ENCODE measurements at places on chromosomes 7 and 10. TPM values are rescaled to one million over a fixed set of nuclear protein-coding genes. Genes with fewer than 3 reads are reported as not detected.

- H3K36me3 ChIP-seq, result no peaks in the 10 kb centered on the region
- H3K27me3 ChIP-seq, result no peaks in the 10 kb centered on the region
- no peak overlapping the region for H3K4me3 ChIP-seq
- no peak for DNase-seq
Measured at GRCh38 chr10:96324447-96324846, 20.2 kb downstream of the DNTT start.

DNA sequence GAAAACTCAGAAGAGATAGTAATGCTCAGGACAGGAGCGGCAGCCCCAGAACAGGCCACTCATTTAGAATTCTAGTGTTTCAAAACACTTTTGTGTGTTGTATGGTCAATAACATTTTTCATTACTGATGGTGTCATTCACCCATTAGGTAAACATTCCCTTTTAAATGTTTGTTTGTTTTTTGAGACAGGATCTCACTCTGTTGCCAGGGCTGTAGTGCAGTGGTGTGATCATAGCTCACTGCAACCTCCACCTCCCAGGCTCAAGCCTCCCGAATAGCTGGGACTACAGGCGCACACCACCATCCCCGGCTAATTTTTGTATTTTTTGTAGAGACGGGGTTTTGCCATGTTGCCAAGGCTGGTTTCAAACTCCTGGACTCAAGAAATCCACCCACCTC lies 65.9 kb upstream of the CAPZA2 start:
- no peak for DNase-seq
- no peak overlapping the region for H3K27ac ChIP-seq
- no peaks in the 10 kb centered on the region for H3K36me3 ChIP-seq
- H3K27me3 ChIP-seq, result no peaks in the 10 kb centered on the region
- no peaks in the 10 kb centered on the region for H3K4me1 ChIP-seq
- H3K4me3 ChIP-seq, result no peak overlapping the region

DNA sequence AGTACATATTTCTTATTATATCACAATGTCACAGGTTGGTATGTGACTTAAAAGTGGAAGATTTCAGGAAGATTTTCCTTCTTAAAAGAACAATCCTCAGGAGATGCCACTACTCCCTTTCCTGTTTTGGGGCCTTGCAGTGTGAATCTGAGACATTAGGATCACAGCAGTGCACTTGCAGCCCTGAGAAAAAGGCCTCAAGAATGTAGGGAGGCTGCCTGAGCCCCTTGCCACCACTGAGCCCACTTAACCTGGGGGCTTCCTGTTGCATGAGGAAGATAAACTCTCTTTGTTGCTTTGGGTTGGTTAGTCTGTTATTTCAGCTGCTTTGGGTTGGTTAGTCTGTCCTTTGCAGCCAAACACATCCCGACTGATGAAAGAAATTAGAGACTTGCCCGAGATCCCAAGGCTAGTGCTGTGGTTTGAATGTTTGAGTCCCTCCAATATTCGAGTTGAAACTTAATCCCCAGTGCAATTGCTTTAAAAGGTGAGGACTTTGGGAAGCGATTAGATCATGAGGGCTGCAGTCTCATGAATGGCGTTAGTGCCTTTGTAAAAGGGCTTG lies 151.3 kb upstream of the SP4 start:
- H3K27ac ChIP-seq, result no peak overlapping the region
- DNase-seq, result no peak
- no peak overlapping the region for H3K4me3 ChIP-seq
- no peaks in the 10 kb centered on the region for H3K36me3 ChIP-seq
- no peaks in the 10 kb centered on the region for H3K4me1 ChIP-seq
- no peaks in the 10 kb centered on the region for H3K27me3 ChIP-seq

DNA sequence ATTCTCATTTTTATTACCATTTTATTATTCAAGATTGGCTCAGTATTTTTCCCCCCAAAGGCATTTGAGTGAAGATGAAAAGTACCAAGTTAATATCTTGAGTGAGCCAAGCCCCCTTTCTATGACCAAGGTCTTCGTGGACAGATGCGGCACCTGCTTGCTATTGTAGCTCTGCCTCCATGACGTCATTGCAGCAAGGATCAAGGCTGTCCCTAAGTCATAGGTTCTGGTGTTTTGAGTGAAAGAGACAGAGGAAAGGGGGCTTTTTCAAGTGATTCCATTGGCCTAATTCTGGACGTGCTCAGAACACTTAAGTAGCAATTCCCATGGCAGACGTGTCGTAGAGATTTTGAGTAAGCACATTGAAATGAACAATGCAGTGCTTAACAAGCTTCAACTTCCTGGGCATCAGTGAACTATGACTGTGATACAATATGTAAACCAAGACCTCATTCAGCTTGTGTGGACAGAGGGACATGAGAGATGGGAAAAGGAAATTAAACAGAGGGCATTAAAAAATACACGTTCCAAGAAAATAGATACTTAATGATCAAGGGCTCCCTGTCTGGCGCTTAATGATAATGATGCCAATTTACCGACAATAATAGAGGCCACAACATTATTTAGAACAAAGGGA lies 248.7 kb upstream of the NPVF start:
- no peak for DNase-seq
- no peaks in the 10 kb centered on the region for H3K27me3 ChIP-seq
- H3K36me3 ChIP-seq, result no peaks in the 10 kb centered on the region
- H3K4me1 ChIP-seq, result no peaks in the 10 kb centered on the region
- H3K27ac ChIP-seq, result no peak overlapping the region

DNA sequence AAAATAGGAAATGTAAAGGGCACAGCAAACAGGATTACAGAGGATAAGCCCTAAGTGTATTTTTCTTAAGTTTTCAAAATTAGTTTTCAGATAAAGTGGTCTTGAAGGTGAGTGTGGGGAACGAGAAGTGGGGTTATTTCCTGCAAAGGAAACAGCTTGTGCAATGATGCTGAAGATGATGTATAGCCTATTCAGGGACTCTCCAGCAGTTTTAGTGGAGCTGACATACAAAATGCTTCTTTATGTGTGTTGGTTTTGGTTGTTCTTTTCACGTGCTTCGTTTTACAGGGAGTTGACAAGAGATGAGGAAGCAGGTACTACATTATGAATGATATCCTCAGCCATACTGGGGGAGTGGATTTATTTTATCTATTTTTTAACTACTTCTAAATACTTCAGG lies 20.5 kb downstream of the CASD1 start:
- no peaks in the 10 kb centered on the region for H3K27me3 ChIP-seq
- DNase-seq, result no peak
- H3K4me3 ChIP-seq, result no peak overlapping the region

DNA sequence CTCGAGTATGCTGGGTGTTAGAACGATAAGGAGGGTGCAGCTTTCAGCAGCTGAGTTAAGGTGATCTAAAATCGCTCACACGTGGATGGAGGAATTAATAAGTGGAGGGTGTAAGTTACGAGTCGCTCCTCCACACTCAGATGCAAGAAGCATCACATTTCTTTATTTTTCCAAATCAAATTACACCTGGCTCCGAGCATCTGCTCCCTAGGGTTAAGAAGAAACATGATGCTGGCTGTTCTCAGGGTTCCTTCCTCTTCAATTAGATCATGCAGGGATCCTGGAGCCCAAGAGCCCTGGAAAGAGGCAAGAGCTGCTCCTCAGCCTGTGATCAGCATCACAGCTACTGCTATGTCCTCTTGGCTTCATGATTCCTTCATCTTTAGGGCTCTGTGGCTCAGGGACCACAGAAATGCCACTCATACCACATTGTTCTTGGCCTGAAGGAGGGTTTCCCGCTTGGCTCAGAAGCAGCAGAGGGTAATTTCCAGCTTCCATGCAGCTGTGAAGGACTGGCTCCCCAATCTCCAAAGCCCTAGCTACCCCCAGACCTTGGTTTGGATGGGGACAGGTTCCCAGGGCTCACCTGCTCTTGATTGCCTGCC lies 235.9 kb upstream of the ZNF32 start:
- H3K4me1 ChIP-seq, result no peaks in the 10 kb centered on the region
- no peaks in the 10 kb centered on the region for H3K27me3 ChIP-seq
- no peak overlapping the region for H3K27ac ChIP-seq

DNA sequence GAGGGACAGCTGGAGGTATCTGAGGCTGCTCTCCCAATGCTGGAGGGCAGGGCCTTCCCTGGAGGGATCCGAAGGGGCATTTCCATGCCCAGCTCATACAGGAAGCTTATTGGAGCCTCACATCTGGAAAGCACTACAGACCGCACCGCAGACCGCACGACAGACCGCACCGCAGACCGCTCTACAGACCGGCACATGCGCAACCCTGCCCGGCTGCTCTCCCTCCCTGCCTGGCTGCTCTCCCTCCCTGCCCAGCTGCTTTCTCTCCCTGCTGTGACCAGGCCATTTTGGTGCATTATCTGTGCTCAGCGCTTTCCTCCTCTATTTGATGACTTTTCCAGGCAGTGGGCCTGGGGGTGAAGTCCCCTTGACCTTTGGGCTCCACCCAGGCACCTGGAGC lies 39.6 kb upstream of the EN2 start:
- H3K4me1 ChIP-seq, result no peaks in the 10 kb centered on the region
- H3K27me3 ChIP-seq, result no peaks in the 10 kb centered on the region
- H3K27ac ChIP-seq, result no peak overlapping the region
- no peak overlapping the region for H3K4me3 ChIP-seq
- H3K36me3 ChIP-seq, result no peaks in the 10 kb centered on the region

- no peak for DNase-seq
- H3K27me3 ChIP-seq, result no peaks in the 10 kb centered on the region
- H3K27ac ChIP-seq, result no peak overlapping the region
- H3K36me3 ChIP-seq, result no peaks in the 10 kb centered on the region
- H3K4me1 ChIP-seq, result no peaks in the 10 kb centered on the region
- no peak overlapping the region for H3K4me3 ChIP-seq
Measured at GRCh38 chr7:93592588-93593266, 18.2 kb upstream of the CALCR start.

- H3K4me3 ChIP-seq, result no peak overlapping the region
- no peaks in the 10 kb centered on the region for H3K4me1 ChIP-seq
- no peak for DNase-seq
- H3K27ac ChIP-seq, result no peak overlapping the region
- H3K27me3 ChIP-seq, result no peaks in the 10 kb centered on the region
Measured at GRCh38 chr10:44865289-44865671, 45.9 kb upstream of the TMEM72 start.

DNA sequence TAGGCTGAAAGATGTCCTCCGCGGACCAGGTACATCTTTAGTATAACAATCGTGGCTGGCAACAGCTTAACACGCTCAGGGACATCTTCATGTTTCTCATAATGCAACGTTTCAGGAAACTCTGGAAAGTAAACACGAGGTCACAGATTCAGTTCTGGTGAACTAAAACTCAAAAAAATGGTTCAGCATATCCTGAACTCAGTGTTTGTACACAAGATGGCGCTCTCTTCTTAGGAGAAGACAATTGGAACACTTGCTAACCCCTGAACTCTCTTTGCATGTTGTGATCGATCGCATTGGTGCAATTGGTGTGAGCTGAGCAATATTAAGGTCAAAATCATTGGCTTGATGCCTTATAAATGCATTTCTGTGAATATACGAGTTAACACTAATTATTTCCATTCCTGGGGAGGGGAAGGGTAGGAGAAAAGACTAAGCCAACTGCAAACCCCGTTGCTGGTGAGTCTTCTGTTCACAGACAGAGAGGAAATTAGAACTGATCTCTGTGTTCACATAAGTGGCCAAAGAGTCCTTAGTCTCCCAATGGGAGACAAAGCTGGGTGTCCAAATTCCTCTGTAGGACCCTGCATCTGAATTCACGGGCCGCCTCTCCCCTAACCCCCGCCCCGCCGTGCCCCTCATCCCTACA lies 52.6 kb upstream of the FAM180A start:
- H3K36me3 ChIP-seq, result no peaks in the 10 kb centered on the region
- no peaks in the 10 kb centered on the region for H3K4me1 ChIP-seq
- H3K27ac ChIP-seq, result no peak overlapping the region
- DNase-seq, result no peak
- peak overlapping the region; percentile 56 for H3K4me3 ChIP-seq
- no peaks in the 10 kb centered on the region for H3K27me3 ChIP-seq

DNA sequence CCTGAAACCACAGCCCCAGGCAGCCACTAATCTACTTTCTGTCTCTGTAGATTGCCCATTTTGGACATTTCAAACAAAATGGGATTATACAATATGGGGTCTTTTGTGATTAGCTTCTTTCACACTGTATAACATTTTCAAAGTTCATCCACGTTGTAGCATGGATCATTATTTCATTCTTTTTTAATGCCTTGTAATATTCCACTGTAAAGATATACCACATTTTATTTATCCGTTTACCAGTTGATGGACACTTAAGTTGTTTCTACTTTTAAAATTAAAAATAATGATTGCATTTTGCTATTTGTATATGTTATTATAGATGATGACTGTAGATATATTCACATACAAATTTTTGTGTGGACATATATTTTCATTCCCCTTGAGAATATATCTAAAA lies 60.7 kb downstream of the CUBN start:
- H3K27me3 ChIP-seq, result no peaks in the 10 kb centered on the region
- no peaks in the 10 kb centered on the region for H3K36me3 ChIP-seq
- no peak overlapping the region for H3K4me3 ChIP-seq
- no peak overlapping the region for H3K27ac ChIP-seq

DNA sequence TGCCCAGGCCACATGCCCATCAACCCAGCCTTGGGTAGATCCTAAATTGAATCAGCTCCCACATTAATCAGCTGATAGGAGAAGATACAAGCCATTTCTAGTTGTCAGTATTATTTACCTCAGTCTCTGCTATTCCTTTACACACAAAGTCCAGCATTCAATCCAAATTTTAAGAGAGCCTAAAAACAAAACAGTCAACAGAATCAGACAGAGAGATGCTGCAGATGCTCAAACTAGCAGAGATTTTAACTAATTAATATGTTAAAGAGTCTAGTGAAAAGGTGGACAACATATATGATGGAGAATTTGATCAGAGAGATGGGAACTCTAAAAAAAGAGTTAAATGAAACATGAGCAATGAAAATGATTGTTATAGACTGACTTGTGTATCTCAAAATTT lies 14.4 kb upstream of the IL15RA start:
- no peak overlapping the region for H3K4me3 ChIP-seq
- H3K4me1 ChIP-seq, result no peaks in the 10 kb centered on the region
- no peaks in the 10 kb centered on the region for H3K36me3 ChIP-seq
- no peaks in the 10 kb centered on the region for H3K27me3 ChIP-seq
- DNase-seq, result no peak

- H3K4me1 ChIP-seq, result no peaks in the 10 kb centered on the region
- DNase-seq, result no peak
- H3K4me3 ChIP-seq, result no peak overlapping the region
- no peak overlapping the region for H3K27ac ChIP-seq
- no peaks in the 10 kb centered on the region for H3K36me3 ChIP-seq
Measured at GRCh38 chr7:50418526-50419290, 31.4 kb downstream of the FIGNL1 start.

DNA sequence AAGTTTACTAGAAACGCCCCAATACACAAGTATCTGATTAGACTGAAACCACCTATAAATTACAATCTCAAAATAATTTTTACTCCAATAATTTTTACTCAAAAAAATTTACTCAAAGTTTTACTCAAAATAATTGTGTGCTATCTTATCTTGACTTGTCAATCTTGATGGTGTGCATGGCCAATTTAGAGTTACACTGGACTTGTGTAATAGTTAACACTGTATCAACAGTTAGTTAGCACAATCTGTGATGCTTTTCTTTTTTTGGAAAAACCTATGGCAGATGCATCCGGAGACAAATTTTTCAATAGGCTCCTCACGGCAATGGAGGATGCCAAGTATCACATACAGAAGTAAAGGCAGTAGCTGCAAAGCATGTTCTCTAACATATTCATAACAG lies 24.9 kb downstream of the LMOD2 start:
- no peaks in the 10 kb centered on the region for H3K27me3 ChIP-seq
- DNase-seq, result no peak
- no peaks in the 10 kb centered on the region for H3K36me3 ChIP-seq
- no peaks in the 10 kb centered on the region for H3K4me1 ChIP-seq
- no peak overlapping the region for H3K27ac ChIP-seq
- H3K4me3 ChIP-seq, result no peak overlapping the region

The SCD gene
- total RNA-seq, result 22.7 TPM

The ZNF425 gene
- 1.0 TPM for total RNA-seq

The FAM25C gene
- not detected for total RNA-seq

The MKLN1 gene
- total RNA-seq, result 91.6 TPM

The GTPBP4 gene
- total RNA-seq, result 46.9 TPM

The C10orf62 gene
- total RNA-seq, result 0.29 TPM

The NOD1 gene
- 18.5 TPM for total RNA-seq

The CFAP46 gene
- not detected for total RNA-seq

The NCOA4 gene
- total RNA-seq, result 120 TPM

Data from aorta (tissue), 5 donors.